Peyer's patch (tissue), 4 donors: ENCODE measurements at places on chromosomes 5 and 9.

DNA sequence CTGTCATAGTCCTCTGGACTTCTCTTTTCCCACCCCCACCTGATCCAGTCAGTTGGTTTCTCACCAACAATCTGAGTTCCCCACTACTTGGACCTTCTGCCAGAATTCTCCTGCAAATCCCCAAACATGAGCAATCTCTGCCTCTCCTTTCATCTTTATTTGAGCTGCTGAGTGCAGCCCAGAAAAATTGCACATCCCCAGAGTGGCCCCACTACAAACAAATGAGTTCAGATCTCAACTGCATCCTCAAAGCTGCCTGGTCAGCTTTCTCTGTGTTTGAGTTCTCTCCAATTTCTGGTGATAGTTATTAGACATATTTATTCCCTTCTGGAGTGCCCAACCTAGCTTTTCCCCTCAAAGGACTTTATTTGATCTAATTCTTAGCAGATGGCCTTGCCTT lies 102.2 kb downstream of the PSAT1 start:
- DNase-seq: no peak

DNA sequence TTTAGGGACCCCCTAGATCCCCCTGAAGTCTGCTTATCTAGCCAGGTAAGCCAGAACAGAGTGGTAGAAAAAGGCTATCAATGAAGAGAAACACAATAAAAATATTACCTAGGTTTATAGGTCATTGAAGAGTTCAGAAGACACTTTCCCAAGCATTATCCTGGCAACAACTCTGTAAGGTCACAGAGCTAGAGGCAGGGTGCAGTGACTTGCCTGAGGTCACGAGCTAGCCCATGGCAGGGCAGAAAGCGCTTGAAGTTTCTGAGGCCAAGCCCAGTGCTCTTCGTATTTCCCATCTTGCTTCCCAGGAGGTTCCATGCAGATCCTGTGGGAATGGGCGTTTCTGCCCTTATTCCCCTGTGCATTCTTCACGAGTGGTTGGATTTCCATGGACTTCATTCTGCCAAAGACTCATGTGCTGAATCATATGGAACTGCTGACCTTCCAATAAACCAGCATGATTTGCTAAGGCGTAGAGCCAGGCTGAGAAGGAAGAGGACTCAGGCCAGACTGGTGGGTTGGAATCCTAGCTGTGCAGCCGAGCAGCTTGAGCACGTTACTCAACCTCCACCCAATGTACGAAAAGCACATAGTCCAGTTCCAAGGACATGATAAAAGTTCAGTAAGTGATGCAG lies 22.1 kb downstream of the TRMO start:
- no peak for DNase-seq

DNA sequence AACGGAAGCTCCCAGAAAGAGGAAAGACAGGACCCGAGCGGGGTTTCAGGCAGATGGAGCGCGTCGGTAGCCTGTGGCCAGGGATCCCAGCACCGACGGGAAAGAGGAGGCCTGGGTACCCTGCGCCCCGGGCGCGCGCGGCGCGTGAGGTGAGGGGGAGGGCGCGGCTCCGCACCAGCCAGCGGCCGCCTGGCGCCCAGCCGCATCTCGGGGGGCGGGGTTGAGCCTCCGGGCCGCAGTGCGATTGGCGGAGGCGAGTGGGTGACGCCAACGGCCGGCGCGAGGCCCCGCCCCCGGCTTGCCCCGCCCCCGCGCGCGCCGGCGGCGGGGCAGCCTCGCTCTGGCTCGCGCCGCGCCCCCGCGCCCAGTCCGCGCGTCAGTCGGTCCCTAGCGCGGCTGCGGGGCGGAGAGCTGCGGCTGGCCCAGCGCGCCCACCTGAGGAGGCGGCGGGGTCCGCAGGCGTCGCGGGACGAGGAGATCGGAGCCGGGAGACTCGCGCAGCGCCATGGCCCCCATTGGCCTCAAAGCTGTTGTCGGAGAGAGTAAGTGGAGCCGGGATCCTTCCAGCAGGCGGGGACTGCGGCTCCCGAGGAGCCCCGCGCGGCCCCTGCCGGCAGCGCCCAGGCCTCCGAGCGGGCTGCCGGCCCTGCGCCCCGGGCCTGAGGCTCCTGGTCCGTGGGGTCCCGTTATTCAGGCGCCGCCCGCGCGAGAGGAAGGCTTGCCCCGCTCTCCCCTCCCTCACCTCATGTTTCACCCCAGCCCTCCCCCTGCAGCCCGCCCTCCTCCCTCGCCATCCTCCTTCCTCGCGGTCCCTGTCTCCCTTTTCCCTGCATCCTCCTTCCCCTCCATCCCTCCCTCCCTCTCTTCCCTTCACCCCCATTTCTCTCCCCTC lies at the start of gene STXBP1:
STXBP1 (plus strand) TSS at position 379 of the 892 bp plus-strand sequence; CDS start at position 506, 127 bp downstream.
- peak; percentile 81 for DNase-seq

DNA sequence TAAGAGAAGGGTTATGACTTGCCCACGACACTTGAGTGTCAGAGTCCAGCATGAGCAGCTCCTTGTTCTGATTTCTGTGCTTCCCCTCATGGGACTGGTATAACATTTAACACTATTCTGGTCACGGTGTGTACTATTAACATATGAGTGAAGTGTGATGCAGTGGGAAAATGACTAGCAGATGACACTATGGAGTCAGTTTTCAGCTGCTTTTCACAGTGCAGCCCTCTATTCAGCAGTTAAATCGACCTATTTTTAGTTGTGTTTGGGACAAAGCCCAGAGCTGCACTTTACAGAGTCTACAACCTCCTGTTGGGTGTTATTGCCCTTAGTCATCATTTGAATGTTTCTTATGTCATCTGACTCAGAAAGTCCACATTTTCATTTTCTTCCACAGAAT lies 59.1 kb downstream of the CHSY3 start:
- DNase-seq: no peak

- DNase-seq: no peak
Observed at GRCh38 chr9:128096616-128097536, 28.8 kb downstream of the SLC25A25 start.

GRCh38 chr5:148776261-148776660 lies 50.1 kb upstream of the ADRB2 start:
- no peak for DNase-seq

DNA sequence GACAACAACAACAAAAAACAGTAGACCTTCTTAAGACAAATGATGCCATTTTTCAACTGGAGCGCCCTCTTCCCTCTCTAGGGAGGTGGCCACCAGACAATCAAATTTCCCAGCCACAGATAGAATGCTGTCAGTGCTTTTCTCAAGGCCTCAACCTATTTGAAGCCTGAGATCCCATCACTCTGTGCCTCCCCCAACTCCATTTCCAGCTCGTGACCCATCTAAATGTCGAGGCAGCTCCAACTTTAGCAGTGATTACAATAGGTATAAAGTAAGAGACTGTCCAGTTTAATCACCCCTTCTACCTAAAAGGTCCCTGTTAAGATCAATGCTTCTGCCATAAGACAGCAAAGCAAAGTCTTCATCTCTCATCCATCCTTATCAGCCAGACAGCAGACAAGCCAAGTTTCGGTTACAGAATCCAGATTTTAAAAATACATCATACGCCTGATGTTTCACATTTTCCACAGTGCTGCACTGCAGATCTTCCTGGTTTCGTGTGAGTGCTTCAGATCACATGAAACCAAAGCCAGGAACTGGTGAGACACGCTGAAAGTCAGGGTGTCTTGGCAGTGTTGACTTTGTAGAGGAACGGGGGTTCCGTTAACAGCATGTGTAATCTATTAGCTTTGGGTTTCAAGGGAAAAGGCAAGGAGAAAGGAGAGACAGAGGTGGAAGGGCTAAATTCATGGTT lies 447.8 kb downstream of the ENC1 start:
- no peak for DNase-seq

GRCh38 chr9:87973730-87974292 lies 522 bp downstream of the CDK20 start:
- no peak for DNase-seq

- no peak for DNase-seq
Observed at GRCh38 chr9:15138357-15138686, 168.7 kb downstream of the TTC39B start.

- no peak for DNase-seq
Observed at GRCh38 chr9:126630458-126631237, 16.9 kb downstream of the LMX1B start.

GRCh38 chr5:75511435-75512382 lies at the start of the genes CERT1 and POLK:
CERT1 (minus strand) TSS chr5:75511629; CDS start chr5:75511207, 422 bp downstream.
POLK (plus strand) TSS chr5:75511891.
- DNase-seq: peak; percentile 95

DNA sequence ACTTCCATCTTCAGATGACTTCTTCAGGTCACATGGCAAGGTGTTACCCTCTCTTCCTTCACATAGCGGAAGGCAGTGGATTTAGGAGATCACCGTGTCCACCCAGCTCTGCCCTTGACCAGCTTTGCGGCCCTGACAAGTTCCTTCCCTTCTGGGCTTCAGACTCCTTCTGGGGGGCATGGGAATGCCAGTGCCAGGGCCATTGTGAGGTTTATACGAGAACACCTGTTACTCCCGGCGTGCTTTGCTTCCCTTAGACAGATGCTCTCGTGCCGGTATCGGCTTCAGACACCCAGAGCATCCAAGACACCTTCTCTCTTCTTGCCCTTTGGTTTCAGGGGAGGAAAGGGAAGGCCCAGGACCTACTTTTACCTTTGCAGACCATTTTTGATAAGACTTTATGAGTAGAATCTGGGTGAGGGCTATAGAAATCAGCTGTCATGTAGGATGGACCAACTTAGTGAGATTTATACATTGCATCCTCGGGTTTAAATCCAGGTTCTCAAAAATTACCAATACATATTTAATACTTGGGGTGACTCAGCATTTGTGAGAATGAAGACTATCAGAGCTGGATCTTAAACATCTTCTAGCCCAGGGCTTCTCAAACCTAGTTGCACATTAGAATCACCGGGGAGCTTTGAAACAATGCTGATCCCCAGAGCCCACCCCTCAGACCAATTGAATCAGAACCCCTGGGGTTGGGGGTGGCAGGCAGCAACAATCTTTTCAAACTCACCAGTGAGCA lies 138.2 kb downstream of the MVB12B start:
- DNase-seq: no peak

DNA sequence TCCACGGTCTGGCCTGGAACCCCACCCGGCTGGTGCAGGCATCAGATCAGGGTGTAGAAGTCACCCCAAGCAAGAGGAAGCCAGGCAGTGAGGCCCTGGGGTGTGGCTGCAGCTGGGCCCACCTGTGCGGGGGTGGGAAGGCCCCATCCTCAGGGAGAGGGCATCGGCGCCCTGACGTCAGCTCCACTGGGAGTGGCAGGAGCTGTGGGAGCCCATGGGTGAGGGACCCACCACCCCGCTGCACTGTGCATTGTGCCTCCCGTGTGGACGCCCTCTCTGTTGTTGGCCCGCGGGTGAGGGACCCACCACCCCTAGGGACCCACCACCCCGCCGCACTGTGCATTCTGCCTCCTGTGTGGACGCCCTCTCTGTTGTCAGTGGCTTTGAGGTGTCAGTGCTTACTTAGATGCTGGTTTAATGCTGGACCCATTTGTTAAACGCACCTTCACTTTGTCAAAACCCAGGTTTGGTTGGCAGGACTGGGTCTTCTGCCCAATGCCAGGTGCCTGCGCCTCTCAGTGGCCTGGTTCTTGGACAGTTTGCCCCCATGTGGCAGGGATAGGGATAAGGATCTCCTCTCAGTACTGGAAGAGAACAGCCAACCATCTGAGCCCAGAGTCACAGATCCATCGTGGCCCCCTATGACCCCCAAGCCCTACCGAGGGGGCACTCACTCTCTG lies 6.9 kb upstream of the EXOC3 start:
- peak; percentile 40 for DNase-seq

- DNase-seq: no peak
Observed at GRCh38 chr5:119322948-119323537, 32.8 kb upstream of the TNFAIP8 start.

GRCh38 chr5:9056046-9056445 lies 489.8 kb downstream of the SEMA5A start:
- DNase-seq: no peak

DNA sequence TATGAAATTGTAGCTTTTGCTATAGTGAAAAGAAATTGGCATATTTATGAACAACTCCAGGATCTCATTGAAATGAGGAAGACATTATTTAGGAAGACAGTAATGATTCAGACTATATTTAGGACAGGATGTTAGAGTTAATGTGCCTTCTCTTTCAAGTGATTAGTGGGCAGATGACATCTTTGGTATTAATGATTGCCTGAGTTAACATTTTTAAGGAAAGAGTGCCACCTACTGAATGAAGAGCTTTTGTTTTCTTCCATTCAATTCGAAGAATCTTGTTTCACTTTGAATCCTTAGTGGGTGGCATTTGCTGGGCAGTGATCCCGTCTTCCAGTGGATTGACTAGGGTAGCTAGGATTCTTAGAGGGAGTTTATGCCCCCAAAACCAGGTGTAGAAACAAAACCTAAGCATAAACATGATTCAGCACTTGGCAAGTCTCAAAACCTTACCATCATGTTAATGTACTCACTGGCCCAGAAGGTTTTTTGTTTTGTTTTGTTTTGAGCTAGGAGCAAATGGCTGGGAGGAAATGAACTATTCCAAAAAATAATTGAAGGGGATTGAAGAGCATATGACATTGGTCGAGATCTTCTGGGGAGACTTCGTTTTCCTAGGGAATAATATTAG lies 23.2 kb downstream of the MAP3K1 start:
- no peak for DNase-seq

DNA sequence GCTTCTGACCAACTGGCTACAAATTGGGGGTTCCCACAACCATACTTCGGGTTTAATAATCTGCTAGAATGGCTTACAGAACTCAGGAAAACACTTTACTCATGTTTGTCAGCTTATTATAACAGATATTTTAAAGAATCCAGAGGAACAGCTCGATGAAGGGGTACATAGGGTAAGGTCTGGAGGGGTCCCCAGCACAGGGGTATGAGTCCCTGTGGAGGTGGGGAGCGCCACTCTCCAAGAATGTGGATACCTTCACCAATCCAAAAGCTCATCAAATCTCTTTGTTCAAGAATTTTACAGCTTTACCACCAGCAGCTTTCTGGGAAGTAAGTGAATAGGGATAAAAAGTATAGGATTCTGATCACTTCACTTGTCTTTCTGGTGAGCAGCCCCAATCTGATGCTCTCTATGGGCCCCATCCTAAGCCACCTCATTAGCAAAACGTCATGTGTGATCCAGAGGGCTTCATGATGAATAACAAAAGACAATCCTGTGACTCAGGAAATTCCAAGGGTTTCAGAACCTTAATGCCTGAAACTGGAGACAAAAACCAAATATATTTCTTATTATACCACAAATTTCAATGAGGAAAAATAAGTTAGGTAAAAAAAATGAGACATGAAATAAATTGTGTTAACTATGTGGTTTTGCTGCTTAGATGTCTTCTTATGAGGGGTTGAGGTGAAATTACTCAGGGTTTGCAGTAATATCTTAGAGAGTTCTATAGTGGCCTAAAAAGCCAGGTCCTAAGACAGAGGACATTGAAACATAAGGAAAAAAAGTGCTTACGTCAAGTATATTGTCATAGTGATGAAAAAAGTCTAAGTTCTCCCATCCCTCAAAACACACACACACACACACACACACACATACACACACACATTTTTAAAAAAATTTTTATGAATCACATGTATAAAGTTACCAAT lies 290.5 kb downstream of the ANXA1 start:
- DNase-seq: no peak

DNA sequence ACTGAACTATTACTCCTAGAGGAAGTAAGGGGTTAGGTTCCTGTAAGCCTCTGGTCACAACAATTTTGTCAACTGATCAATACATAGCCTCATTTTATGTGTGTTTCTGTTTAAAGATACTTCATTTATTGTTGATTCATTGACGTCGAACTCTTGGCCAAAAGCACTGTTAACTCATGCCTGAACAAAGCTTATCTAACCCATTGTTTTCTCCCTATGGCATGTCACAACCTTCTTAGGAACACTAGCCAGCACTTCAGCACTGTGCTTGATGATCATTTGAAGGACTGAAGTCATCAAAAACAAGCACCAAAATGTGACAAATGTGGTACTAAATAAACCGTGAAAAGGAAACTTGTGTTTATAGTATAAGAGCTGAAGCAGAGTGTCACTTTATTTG lies 13.5 kb downstream of the CNTLN start:
- no peak for DNase-seq

- no peak for DNase-seq
Observed at GRCh38 chr5:96794757-96795156, 13.0 kb downstream of the ERAP1 start.
